ENCODE measurements at places on chromosomes 7 and 10.

- DNase-seq: no peak
These were observed 533.1 kb downstream of the KCNMA1 start for GRCh38 chr10:77104459-77104980.

- no peak for DNase-seq
These were observed 5.2 kb downstream of the TAX1BP1 start for GRCh38 chr7:27745064-27745583.

GRCh38 chr10:24451325-24451820 is 242.4 kb downstream of the KIAA1217 start:
- no peak for DNase-seq

GRCh38 chr10:76632767-76633051 is 1004.9 kb downstream of the KCNMA1 start:
- no peak for DNase-seq

DNA sequence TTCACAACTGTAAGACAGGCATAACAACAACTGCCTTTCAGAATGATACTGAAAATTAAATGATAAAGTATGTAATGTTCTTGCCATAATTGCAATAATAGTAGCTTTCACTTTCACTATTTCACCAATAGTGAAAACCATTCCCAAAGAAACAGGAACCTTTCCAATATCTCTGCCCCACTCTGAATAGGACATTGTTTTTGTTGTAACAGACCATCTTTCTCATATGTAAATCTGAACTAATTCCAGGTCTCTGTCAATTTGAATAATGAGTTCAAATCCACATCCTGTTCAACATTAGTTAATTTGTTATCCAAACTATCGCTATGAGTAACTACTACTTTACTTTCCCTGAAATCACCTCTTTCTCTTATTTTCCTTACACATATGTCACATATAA is 148.0 kb downstream of the LRRN3 start:
- DNase-seq: no peak

DNA sequence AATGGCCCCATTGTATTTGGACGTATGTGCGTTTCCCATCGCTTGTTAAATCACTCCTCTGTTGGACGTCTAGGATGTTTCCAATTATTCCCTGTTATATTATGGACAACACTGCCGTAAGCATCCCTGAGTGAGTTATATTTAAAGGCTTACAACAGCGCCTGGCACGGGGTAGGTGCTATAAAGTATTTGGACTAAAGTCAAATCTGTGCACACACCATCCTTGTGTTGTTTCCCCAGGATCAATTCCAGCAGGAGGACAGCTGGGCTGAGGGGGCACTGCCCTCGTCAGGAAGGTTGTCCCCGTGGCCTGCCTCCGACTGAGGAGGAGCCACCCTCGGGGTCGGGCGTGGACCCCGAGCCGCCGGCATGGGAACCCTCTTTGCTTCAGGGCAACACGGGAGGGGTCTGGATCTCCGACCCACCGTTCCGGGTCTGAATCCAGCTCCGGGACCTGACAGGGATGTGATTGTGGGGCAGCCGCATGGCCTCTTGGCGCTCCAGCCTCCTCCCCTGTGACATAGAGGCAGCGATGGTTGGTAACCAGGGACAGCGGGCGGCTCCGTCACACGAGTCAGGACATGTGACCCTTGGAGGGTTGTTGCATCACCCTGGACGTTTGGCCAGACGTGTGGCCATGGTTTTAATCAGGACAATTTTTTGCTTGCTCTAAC is 1.5 kb upstream of the JAKMIP3 start:
- no peak for DNase-seq

DNA sequence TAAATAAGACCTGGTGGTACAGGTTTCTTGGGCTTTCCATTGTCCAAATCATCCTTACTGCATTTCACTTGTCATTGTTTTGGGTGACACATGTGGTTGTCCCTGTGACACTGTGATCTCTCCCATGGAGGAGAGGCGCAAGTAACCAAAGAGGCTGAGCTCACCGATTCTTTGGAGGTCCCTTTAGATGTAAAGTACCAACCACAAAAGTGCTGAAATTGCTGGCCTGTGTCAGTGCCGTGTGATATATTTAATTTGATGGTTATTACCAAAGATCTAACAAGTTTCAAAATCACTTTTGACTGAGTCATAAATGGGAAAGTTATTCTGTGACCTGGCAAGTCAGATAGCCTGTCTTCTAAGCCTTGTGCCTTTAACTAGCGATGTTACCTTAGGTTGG is 19.4 kb downstream of the MCM10 start:
- DNase-seq: no peak

DNA sequence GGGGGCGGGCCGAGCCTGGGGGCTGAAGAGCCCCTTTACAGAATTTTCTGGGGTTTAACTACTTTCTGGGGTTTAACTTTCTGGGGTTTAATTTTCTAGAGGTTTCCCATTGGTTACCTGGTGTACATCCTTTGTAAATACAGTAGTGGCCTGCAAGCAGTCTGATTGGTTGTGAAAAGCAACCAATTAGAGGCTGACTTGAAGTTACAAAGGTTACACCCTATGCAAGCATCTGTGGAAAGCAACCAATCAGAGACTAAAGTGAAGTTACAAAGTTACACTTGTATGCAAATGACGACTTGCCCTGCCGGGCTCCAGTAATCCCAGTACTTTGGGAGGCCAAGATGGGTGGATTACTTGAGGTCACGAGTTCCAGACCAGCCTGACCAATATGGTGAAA is 27.4 kb downstream of the GTF2I start:
- DNase-seq: no peak

DNA sequence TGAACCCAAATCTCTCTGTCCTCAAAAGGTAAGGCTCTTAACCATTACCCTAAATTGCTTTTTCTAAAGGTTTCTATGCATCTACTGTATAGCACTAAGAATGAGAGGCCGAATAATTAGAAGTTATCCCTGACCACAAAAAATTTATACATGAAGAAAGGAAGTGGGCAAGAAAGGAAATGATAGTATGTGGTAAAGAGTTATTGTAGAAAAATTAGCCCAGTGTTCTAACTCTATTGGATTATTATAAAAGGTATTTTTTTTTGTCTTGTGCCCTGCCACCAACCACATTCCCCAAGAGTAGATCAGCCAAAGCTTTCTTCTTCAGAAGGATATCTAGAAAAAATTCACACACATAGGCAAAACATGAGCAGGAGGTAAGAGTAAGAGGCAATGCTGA is 45.4 kb downstream of the DKK1 start:
- DNase-seq: no peak

- DNase-seq: no peak
These were observed at the start of gene DKK1 for GRCh38 chr10:52313933-52314821. Gene DKK1, plus strand, starts transcription at chr10:52314281. Its CDS starts 154 bp downstream, at chr10:52314435.

All from T-helper 1 cell (primary cell).